ENCODE measurements at places on chromosomes 4 and X. TPM values are rescaled to one million over a fixed set of nuclear protein-coding genes. Genes with fewer than 3 reads are reported as not detected.

SYNPO2 gene
- total RNA-seq, result 428 TPM

DNA sequence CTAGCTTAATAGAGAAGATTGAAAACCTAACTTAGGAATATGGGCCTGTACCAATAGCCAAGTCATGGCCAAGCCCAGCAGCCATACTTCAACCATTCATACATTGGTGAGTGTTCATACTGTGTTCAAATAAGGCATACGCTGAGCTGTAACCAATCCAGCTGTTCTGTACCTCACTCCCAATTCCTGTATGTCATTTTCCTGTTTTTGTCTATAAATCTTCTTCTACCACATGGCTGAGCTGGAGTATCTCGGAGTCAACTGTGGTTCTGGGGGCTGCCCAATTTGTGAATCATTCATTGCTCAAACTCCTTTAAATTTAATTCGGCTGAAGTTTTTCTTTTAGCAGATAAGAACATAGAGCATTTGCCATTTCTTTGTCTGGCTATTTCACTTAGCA lies 195.3 kb upstream of the ANKRD50 start:
- no peak for DNase-seq

- DNase-seq, result no peak
Measured at GRCh38 chr4:30656828-30657227, 63.3 kb upstream of the PCDH7 start.

GCNA gene
- 3.0 TPM for total RNA-seq

DNA sequence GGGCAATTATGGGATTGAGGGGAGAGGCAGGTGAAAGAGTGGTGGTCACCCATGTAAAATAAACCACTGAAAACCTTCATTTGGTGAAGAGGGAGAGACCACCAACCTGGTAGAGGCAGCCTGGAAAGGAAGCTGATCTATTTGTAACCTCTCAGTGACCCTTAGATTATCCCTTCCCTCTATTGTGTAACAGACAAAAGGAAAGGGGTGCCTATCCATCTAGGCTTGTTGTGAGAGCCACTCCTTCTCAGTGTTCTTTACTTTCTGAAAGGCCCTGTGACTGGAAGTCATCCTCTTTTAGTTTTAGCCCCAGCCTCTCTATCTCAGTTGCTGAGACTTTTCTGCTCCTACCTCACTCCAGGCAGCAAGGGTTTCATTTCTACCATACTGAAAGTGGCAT lies 142.4 kb downstream of the TMEM164 start:
- no peak for DNase-seq
